Fibroblast of skin of abdomen (primary cell): ENCODE measurements at places on chromosomes 11 and 22.
A peak's percentile ranks its signal among the peaks of the same experiment; 100 is the strongest.

- DNase-seq, result peak; percentile 94
These were observed 534.3 kb downstream of the ETS1 start for GRCh38 chr11:128052912-128053641.

DNA sequence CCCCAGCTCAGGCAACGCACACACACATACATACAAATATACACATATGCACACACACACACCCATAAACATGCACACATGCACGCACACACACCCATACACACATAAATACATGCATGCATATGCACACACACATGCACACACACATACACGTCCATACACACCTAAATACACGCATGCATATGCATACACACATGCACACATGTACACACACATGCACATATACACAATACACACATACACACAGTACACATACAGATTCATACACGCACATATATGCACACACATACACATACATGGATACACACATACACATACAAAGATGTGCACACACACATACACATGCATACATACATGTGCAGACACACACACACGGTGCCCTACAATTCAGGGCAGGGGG lies 496.6 kb downstream of the TBC1D22A start:
- DNase-seq, result no peak

DNA sequence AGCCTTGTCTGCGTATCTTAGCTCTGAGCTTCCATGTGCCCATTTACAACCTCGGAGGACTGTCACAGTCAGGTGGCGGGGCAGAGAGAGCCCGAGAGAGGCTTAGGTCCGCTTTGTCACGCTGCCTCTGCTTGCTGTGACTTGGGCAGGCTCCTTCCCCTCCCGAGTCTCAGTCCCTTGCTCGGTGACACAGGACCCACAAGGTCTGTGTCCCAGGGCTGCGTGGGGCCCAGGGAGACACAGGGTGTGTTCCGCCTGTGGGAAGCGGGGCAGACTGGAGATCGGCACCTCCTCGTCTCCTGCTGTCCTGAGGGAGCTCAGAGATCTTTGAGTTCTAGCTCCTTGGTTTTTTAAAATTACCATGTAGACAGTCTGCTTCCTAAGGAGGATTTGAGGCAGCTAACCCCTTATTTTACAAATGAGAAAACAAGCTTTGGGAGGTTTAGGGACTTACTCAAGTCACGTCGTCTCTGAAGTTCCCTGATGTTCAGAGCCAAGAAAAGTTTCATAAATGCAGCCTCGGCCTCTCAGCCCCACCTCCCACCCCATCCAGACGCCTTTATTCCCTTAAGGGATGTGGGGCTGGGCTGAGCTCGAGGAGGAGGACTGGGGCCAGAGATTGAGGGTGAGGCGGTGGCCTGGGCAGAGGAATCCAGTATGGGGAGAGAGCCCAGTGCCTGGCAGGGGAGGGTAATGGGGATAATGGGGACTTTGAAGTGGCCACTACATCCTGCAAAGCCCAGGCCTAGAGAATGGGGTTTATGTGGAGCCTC lies 103.6 kb downstream of the NECTIN1 start:
- DNase-seq, result no peak

- DNase-seq, result no peak
These were observed 10.6 kb downstream of the EIF3M start for GRCh38 chr11:32594272-32594671.

DNA sequence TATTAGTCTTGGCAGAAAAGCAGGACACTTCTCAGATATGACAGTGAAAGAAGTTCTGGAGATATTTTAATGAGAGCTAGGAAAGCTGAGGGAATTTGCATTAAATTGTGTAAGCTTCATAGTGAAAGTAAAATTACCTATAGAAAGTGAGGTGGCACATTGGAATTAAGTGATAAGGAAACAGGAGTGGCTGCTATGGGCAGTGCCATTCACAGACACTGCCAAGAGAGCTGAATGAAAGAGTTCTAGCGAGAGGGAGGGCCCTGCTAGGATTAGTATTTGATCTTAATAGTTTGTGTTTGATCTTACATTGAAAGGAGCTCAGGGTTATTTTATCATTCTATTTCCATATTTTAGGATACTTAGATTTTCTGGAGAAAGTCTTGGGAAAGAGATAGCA lies 351.9 kb downstream of the DDX10 start:
- DNase-seq, result no peak

- DNase-seq, result no peak
These were observed 56.5 kb downstream of the ST3GAL4 start for GRCh38 chr11:126411971-126412381.

DNA sequence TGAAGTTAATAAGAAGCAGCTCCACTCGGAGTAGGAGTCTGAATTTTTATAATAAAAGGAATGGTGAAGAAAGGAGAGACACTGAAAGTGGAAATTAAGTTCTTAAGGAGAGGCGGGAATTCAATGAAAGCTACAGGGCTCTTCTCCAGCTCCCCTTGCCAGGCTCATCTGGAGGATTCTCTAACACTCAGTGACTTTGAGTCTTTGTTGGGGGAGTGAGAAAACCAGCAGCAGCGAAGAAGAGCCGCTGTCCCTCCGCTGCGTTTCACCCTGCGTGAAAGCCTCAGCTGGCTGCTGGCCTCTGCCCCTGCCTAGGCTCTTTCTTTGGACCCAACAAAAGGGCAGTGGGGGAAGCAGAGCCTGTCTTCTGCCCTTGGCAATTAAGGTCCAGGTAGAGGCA lies 113.0 kb downstream of the NTM start:
- DNase-seq, result no peak

DNA sequence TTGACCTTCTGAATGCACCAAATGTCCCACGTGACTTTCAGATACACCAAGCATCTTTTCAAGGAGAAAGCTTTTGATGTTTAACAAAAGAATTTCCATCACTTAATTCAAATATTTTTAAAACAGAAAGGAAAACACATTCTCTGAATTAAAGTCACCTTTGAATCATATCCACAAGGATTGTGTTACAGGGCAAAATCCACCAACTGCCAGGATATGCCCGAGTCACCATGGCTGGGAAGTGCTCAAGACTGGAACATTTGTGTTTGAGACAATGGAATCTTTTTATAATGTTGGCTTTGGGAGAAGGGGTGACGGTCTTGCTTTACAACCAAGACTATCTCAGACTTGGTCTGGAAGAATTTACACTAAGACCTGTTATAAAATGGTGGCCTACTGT lies 40.8 kb downstream of the BID start:
- peak; percentile 18 for DNase-seq

DNA sequence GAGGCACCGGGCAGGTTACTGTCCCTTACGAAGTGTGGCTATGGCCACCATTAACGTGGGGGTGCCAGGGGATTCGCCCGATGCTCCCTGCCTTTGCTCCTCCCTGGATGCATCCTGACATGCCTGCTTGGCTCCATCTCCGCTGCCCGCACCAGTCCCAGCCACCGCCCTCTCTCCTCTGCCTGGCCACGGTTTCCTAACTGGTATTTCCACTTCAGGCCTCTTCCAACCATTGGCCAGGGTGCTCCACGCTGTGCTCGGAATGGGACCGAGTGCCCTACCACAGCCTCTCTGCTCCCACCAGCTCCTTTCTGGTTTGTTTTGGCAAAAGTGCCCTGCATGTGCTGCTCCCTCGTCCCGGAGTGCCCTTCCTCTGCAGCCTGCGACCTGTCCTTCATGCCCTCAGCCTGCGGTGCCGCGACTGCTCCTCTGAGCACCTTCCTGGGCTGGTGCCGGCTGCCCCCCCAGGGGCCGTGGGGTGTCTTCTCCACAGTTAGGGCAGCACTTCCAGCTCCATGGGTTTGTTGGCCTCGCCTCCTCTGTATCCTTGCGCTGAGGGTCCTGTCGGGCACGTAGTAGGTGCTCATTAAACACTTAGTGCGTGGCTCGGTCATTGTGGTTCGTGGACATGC lies 12.6 kb upstream of the GRAMD4 start:
- DNase-seq, result no peak

DNA sequence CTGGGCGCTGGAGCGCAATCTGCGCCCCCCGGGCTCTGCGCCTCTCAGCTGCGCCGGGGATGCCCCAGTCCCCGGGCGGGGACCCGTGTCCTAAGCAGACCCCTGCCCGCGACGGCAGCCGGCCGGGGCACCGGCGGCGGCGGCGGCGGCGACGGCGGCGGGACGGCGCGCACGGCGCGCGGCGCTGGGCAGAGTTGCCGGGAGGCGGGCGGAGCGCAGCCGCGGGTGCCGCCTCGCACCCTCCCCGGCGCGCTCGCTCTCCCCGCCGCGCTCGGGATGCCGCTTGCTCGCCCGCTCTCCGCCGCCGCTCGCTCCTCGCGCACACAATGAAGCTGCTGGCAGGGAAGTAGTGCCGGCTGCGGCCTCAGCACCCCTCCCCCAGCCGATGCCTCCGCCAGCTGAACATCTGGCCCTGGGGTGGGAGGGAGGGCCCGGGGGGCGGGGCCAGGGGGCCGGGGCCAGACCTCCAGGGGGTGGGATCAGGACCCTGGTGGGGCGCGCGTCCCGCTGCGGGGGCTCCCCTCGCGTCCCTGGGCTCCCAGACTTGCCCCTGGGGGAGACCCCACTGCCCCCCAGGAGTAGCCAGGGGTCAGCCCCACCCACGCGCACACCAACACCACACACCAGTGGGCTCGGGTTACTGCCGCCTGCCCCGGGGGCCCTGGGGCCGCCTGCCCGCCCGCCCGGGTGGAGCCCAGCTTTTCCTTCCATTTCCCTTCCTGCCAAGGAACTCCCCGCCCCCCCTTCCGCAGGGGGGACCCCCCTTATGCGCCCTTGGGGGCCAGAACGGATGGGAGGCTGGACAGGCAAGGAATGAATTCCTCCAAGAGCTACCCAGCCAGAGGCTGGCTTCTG lies at the start of gene RCOR2:
RCOR2 (minus strand) TSS at position 328 of the 855 bp plus-strand sequence. CDS start 708 bp downstream, outside the sequence.
- peak; percentile 89 for DNase-seq

DNA sequence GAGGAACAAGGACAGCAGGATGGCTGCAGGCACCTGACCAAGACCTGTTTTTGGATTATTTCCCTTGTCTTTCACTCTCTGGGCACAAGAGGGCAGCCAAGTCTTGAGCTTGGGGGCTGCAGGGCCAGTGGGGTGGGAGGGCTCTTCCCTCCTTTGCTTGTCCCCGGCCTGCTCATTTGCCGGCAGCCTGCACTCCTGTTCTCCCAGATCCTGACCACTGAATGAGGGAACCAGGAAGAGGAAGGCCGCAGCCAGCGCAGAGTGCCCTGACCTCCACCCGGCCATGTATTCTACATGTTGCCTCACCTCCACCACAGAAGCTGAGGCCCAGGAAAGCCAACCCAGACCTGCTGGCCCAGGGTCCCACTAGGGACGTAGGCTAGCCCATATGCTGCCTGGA lies 15.5 kb upstream of the NNMT start:
- peak; percentile 89 for DNase-seq

DNA sequence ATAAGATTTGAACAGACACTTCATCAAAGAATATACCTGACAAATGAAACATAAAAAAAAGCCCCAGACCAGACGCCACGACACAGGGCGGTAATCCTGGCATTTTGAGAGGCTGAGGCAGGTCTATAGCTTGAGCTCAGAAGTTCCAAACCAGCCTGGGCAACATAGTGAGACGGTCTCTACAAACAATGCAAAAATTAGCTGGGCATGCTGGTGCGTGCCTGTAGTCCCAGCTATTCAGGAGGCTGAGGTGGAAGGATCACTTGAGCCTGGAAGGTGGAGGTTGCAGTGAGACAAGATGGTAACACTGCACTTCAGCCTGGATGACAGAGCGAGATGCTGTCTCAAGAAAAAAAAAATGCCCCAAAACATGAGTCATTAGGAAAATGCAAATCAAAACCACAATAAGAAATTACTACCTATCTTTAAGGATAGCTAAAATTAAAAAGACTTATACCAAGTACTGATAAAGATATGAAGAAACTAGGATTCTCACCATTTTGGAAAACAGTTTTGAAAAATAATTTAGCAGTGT lies 91.7 kb upstream of the GRAMD1B start:
- no peak for DNase-seq

DNA sequence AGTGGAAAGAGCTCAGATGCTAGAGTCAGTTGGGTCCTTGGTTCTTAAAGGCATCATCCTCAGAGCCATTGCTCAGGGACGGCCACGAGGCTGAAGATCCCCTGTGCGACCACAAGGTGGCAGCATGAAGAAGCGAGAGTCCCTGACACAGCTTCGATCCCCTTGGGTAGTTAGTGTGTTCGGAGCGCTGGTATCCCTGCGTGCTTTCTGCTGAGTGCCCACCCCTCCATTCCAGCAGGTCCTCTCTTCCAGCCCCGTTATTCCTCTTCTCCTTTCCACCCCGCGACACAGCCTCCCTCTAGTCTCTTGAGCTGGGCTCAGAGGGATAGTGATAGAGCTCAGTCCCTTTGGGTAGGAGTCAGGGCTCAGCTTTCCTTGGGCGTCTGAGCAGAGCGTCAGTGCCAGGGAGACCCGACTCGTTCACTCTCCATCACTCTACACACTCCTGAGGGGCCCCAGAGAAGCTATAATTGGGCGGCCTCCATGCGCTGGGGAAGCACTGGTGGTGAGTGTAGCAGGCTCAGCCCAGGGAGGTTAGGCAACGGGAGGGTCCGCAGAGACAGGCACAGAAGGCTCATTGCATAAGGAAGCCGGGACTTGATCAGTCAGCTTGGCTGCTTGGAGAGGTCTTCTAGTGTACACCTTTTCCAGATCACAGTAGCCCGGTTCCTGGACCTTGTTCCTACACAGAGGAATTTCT lies at the start of gene OR51D1:
OR51D1 (plus strand) TSS at position 516 of the 700 bp plus-strand sequence. CDS start 2,314 bp downstream, outside the sequence.
- peak; percentile 63 for DNase-seq

DNA sequence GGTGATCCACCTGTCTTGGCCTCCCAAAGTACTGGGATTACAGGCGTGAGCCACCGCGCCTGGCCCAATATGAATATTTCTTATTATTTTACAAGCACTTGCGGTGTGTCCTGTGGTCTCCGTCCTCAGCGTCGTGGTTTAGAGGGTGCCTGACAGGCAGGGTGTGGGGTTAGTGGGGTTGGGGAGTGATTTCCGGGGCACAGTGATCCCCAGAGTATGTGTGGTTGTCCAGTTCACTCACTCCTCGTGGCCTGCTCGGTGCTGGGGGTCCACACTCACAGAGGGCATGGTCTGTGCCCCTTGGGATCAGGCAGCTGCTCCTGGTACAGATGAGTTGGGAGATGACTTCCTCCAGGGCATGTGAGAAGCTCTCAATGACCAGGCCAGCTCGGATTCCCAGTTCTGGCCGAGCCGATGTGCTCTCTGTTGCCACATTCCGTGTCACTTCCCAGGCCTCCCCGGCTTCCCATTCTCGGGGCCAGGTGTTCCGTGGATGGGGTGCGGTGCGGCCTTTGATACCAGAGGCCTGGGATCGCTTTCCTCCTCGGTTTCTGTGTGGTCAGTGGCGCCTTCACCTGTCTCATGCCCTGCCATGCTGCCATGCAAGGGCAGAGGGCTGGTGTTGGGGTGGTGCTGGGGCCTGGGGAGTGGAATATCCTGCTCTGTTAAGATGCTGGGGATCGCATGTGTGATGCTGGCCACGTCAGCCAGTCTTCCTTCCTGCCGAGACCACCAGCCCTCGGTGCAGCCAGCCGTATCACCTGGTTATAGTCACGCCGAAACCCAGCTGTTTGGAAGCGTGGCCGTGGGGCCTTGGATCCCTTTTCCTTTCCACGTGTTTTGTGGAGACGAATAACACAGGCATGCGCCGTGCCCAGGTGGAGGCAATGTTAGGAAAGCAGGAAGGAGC lies 39.6 kb downstream of the PARVB start:
- no peak for DNase-seq

- peak; percentile 79 for DNase-seq
These were observed 37.4 kb upstream of the NCR3LG1 start for GRCh38 chr11:17314232-17314547.

- DNase-seq, result no peak
These were observed 68.2 kb upstream of the ANO3 start for GRCh38 chr11:26263769-26264168.

- DNase-seq, result no peak
These were observed 82.1 kb downstream of the CDKN1C start for GRCh38 chr11:2803186-2804091.

- peak; percentile 68 for DNase-seq
These were observed 855.0 kb downstream of the METTL15 start for GRCh38 chr11:28963187-28963586.
